Dermis microvascular lymphatic vessel endothelial cell (primary cell): ENCODE measurements at places on chromosomes 2 and 18.
A peak's percentile ranks its signal among the peaks of the same experiment; 100 is the strongest.

- peak; percentile 4 for DNase-seq
Observed at GRCh38 chr2:144230448-144231085, 289.4 kb downstream of the ZEB2 start.

DNA sequence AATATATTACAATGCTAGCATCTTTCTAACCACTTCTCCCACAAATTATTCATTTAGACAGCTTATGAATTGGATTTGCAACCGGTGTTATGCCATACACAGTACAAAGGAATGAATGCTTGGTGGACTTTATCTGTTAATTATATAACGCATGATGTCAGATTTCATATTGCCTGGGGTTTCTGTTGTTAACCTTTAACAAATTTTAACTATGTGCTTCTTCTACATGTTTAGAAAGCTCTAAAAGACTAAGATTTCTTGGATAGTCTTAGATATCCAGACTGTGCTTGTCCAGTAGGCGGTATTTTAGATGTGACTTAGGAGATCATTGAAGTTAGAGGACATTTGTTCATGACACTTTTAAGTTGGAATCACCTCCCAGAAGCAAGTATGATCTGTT lies 976.3 kb downstream of the TMEM182 start:
- DNase-seq, result no peak

DNA sequence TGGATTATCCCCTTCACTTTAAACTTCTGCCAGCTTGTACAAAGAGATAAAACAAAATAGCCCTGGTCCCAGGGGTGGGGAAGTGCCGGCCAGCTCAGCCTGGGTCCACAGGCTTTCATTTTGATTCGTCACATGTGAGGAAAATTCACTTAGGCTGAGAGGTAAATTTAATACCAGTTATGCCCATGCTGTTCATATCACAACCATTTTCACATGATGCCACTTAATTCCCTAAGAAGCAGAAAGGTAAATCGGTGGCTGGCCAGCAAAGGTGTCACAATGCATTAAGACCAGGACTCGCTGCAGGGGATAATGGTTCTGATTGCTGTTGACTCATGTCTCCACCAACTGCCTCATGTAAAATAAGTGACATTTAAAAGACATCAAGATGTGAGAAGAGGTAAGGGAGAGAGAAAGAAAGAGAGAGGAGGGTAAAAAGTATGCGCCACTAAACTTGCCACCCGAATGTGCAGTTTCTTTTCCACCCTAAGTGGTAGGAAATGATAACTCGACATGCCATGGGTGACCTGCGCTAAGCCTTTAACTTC lies 261.0 kb upstream of the SIX3 start:
- DNase-seq, result no peak

GRCh38 chr18:35267161-35267651 lies 22.8 kb downstream of the ZSCAN30 start:
- DNase-seq, result peak; percentile 51

GRCh38 chr2:147275943-147276342 lies 568.9 kb upstream of the ACVR2A start:
- no peak for DNase-seq

DNA sequence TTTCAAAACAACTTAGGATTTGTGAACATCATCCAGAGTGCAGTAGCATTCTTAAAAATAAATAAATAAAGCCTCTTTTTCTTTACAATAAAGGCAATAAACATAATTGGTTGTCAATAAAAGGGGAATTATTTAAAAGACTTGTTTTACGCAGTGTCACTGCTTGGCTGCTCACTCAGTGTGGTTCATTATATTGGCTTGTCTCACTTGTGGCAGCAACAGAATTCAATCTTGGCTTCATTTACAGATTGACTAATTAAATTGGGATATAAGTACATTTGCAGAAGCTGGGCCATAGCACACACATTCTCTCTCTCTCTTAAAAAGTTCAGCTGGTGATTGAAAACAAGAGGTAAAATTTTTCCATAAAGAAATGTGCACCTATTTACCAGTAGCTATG lies 1027.6 kb downstream of the LRP1B start:
- no peak for DNase-seq

GRCh38 chr18:65527879-65528633 lies 222.8 kb upstream of the CDH7 start:
- DNase-seq, result no peak

DNA sequence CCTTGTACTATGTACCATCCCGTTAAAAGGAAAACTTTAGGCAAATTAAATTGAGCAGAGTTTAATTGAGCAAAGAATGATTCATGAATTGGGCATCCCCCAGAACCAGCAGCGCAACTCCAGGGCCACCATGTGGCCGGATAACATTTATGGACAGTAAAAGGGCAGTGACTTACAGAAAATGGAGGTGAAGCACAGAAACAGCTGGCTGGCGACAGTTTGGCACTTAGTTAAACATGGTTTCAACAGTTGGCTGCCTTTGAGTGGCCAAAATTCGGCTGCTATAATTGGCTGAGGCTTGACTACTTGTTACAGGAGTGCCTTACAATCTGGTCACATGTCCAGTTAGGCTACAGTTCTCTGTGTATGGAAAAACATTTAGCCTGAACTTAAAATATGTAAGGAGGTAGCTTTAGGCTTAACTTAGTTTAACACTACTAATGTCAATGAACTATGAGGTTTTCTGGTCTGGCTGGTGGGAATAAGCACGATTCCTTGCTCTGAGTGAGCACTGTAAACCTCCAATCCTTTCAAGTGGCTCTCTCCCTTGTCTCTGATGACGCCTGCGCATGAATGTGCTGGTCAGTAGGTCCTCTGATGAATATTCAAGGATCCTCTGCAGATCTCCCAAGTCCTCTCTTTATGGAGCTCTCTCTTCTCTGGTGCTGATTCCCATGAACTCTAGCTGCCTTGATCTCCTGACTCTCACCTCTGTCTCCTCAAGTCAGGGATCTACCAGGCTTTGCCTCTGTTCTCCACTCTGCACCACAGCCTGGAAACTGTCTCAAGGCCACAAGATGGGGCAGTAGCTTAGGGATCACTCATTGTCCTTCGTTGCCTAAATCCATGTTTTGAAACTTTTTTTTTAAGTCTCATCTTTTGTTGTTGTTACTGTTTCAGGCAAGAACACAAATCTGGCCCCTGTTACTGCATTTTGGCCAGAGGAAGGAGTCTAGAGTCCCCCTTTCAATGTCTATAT lies 24.4 kb upstream of the RAB31 start:
- peak; percentile 71 for DNase-seq

DNA sequence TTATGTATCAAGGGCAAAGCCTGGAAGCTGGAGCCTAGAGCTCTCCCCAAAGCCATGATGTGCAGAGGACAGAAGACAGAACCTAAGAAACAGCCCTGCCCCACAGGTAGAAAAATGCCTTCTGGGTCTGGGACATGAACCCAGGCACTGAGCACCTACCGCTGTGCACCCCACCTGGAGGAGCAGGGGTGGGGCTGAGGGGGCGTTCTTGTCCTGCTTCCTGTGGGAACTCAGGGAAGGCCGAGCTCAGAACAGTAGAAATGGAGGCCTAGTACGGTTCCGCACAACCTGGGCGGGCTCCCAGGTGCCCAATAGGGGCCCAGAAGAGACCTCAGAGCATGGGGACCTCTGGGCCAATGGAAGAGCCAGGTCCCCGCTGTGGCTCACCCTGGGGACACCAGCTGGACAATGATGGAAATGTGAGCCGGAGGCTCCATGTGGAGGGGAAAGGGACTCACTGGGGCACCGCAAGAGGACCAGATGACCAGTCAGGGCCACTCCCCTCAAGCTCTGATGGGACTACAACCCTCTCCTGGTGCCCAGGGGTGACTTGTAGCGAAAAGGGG lies 3.2 kb downstream of the CRACDL start:
- no peak for DNase-seq

DNA sequence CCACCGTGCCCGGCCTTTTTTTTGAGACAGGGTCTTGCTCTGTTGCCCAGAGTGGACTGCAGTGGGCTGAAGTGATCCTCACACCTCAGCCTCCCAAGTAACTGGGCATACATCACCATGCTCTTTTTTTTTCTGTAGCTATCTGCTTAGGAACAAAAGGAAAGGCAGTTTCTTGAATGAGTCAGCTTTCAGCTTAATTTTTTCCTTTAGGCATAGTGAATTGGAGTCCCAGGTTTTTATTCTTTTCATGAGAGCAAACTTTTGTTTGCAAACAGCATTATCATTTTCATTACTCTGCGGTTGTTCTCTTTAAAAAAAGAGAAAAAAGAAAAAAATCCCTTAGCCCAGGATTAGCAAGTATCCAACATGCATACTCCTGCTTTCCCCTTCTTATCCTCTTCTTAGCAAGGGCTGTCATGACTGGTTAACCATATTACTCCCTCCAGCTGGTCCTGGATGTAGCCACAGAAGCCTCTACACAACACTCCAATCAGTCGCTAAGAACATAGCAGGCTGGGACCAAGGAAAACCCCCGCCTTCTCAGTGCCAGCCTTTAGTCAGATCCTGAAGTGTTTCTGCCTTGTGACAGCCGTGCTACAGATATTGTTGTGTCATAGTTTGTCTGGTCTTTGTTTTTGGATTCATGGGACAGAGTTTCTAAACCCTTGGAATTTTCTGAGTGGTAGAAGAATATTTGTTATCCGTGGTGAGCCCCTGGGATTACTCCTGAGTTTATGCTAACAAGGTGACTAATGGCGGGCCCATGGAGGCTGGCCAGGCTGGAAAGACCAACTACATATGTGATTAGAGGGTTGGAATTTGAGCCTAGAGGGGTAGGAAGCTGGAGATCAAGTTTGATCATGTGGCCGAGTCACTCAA lies 23.3 kb upstream of the ST3GAL5 start:
- no peak for DNase-seq

- DNase-seq, result no peak
Observed at GRCh38 chr2:236579048-236579745, 9.6 kb downstream of the ACKR3 start.

DNA sequence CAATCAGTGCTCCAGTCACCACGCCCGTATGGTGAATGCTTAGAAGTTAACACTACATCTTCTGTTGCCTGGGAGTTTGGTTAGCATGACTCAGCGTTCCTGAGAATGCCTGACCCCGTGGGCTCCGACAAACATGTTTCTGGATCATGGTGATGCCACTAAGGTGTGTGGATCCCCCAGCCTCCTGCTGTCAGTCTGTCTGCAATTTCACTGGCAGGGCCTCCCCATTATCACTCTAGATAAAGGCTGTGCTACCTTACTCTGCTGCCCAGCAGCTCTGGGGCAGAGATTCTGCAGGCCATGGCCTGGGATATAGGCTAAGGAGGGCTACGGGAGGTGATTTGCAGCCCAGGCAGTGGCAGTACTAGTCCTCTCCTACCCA lies 66.0 kb downstream of the STPG4 start:
- peak; percentile 30 for DNase-seq

DNA sequence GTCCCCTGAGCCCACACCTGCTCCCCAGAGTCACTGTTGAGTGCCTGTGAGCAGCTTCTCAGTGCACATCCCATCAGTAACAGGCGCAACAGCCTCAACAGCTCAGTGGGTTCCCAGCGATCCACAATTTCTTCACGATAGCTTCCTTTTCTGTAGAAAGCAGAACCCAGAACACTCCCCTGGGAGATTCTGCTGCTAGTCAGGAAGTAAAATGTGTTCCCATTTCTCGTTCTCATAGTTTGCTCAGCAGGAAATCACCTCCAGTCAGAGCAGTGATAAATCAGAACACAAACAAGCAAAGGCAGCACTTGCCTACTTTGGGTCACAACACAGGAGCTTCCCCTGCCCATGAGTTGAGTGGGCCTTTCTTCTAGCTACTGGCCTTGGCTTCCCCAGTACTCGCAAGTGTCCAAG lies 48.9 kb upstream of the ATG16L1 start:
- DNase-seq, result peak; percentile 46

- peak; percentile 53 for DNase-seq
Observed at GRCh38 chr2:169928463-169928864, 101.2 kb downstream of the UBR3 start.

DNA sequence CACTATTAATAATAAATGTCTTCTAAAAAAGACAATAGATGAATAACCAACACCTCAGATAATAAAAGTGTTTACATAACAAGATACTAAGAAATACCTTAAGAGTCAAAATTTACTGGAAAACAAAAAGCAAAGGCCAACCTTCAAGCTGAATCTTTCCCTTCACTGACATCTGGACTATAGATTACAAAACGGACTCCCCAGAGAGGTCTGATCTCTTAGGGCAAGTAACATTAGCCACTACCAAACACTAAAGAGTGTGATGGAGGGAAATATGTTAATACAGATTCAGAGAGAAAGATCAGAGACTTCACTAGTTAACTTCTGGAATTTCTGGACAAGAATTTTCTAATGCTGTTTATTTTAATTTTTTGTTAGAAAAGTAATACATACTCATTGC lies 13.9 kb downstream of the CLASP1 start:
- no peak for DNase-seq

DNA sequence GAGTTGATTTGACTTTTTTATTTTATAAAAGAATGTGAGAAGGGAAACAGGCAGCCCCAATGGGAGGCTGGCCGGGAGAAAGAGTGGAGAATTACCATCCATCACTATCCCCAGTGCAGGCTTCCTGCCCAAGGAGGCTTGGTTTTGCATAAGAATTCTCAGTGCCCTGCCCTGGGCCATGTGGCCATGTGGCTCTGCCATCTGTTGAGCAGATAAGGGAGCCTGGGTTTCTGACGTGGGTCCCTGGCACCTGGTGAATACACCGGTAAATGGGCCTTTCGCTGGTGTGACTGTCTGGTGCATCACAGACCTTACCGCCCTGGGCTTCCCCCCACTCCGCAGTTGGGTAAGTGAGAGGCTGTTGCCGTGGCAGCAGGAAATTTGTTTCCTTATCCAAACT lies 54.5 kb upstream of the TMEM163 start:
- no peak for DNase-seq

DNA sequence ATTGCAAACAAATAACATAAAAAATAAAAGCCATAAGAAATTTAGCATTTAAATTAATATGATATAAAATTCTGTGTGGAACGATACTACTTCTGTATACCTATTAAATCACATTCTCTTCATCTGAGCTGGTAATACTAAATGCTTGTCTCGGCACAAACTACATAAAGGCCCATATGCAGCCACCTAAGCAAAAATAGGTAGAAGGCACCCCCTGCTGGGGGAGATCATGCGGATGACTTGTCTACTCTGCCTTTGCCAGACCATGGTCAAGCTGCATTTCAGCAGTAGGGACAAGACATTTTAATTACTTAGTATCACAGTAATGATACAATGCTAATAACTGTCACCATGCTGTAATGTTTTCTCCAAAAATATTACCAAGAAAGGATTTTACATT lies 108.0 kb downstream of the CDH19 start:
- peak; percentile 58 for DNase-seq

GRCh38 chr2:216057688-216058193 lies 23.9 kb downstream of the PECR start:
- DNase-seq, result no peak

DNA sequence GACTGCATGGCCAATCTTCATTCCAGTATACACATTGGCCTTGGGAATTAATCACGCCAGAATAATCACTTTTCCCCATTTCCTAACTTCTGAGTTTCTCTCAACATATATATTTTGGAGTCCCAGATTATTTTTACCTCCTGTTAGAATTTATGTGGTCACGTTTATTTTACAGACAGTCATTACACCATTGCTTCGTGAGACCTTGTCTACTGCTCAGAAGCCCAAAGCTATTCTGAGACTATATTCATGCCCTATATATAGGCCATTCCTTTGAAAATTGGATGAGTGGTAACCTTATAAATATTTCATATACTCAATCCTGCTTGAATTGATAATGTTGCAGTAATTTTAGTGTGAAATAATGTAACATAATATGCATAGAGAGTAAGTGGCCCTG lies 610.0 kb upstream of the CDH2 start:
- DNase-seq, result no peak
